ENCODE measurements at places on chromosomes 3 and 15.

DNA sequence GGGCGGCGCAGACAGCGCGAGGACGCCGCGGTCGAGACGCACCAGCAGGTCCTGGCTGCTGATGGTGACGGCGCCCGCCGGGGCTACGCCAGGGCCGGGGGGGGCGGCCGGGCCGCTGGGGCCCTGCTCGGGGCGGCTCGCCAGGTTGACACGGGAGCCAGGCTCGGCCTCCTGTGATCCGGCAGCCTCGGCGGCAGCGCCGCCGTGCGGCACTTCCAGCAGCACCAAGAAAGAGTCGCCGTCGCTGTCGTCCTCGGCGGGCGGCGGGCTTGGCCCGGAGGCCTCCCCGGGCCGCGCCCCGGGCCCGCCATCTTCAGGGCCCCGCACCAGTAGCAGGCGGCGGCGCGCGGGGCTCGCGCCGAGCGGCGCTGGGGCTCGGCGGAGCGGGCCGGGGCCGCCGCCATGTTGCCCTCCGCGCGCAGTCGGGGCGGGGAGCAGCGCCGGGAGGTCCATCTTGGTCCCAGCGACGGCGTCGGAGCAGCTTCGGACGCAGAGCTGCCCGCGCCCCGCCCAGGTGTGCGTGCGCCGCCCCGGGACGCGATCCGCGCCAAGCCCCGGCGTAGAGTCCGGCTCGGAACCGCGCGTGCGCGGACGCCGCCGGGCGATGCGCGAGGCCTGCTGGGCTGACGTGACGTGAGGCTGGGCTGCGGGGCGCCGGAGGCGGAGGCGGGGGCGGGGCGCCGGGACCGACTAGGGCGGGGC lies at the start of gene ZXDC:
ZXDC (minus strand) TSS at position 479 of the 702 bp plus-strand sequence; CDS start at position 453, 26 bp downstream.
- DNase-seq = peak; percentile 97

GRCh38 chr15:96261575-96262034 lies 68.9 kb upstream of the NR2F2 start:
- no peak for DNase-seq

GRCh38 chr15:58475573-58476524 lies 44.1 kb downstream of the LIPC start:
- DNase-seq = peak; percentile 58

DNA sequence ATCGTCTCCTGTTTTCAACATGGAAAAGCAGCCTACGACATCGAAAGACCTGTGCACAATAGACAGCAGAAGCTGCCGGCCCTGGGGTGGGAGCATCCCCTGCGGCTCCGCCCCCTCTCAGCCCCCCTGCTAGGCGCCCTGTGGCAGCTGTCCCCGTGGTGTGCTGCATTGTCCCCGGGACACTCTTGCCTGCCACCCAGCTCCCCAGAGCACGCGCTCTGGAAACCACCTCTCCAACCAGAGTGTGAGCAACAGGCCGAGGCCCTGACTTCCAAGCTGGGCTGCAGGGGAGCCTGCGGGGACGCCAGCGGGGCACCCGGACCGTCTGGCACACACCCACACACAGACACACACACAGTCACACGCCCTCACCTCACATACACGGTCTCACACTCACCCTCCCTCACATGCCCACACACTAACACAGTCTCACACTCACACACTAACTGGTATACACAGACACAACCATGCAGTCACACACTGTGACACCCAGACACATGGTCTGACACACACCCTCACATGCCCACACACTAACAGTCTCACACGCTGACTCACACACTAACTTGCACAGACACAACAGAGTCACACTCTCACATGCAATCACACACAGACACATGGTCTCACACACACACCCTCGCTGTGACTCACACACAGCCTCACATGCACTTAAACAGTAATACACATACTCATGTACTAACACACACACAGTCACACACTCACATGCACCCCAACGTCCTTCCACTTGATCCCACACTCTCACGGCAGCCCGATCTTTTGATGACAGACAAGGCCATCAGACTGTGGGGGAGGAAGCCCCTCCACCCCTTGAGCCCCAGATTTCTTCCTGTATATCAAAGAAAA lies 94.7 kb downstream of the OCA2 start:
- DNase-seq = no peak

DNA sequence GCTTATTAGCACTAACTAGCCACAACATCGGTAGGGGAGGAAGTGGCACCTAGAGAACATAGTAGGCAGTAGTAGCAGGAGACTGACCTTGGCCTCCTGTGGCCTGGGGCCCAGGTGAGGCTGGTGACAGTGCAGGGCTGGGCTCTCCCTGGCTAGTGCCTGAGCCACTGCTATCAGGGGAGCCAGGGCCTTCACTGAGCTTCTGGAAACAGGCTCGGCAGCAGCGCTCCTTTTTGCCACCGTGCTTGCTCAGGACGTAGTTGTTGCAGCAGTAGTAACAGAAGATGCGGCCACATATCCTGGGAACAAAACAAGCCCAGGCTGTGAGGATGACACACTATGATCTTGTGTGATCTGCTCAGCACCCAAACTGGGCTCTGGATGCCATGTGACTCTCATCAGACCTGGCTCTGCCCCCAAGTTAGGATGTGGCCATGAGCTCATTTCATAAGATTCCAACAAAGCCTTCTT lies 15.1 kb downstream of the CXCR6 start:
- no peak for DNase-seq

DNA sequence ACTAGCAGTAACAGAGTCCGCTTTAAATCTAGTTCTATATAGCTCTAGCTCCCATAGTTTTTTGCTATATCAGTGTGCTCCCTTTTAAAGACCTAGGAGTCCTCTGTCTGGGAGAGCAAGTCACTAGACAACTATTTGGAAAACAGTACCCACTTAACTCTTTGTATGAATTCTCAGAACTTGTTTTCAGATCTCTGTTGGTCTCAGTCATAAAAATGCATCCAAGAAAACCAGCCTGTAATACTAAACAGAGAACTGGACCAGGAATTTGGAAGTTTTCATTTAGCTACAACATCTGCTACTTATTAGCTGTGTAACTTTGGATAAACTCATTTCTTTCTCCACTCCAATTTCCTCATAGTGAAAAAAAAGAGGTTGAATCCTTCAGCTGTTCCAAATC lies 56.9 kb upstream of the C3orf49 start:
- DNase-seq = no peak

DNA sequence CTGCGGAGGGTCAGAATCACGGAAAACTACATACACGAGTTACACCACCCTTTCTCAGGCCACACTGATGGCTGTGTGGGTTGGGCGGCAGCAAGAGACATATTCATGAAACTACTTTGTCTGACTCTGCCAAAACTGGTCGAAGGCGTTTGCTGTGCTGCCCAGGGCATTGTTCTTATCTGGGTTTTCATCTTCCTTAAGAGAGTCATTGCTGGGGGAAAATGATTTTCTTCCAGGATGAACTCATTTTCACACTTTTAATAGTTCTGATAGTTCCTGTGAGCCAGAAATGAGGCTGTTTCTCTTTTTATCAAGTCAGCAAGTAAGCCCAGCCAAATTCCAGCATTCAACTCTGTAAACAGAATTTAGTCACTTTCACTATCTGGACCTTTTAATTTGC lies 47.6 kb downstream of the TRIM71 start:
- DNase-seq = no peak

- no peak for DNase-seq
Observed at GRCh38 chr15:94815914-94816313, 584.6 kb downstream of the MCTP2 start.

- DNase-seq = no peak
Observed at GRCh38 chr3:190325923-190326322, 3.7 kb upstream of the CLDN1 start.

DNA sequence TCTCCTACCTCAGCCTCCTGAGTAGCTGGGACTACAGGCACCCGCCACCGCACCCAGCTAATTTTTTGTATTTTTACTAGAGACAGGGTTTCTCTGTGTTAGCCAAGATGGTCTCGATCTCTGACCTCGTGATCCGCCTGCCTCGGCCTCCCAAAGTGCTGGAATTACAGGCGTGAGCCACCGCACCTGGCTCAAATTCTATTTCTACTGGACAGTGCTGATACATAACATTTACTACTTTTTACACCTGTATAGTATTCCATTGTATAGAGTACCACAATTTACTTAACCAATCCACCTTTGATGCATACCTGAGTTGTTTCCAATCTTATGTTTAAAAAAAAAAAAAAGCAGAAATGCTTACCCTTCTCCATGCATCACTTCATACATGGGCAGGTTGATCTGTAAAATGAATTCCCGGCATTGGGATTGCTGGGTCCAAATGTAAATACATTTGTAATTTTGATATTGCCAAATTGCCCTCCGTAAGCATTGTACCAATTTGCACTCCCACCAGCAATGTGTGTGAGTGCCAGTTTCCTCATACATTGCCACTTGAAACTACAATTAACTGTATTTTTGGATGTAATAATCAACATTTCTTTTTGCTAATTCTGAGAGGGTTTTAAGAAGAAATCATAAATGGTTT lies 94.5 kb downstream of the NPTN start:
- DNase-seq = no peak

GRCh38 chr3:73228437-73228836 lies 167.0 kb downstream of the EBLN2 start:
- DNase-seq = no peak

GRCh38 chr3:148750296-148750695 lies 52.6 kb downstream of the AGTR1 start:
- no peak for DNase-seq

- DNase-seq = no peak
Observed at GRCh38 chr15:58525991-58526421, 94.2 kb downstream of the LIPC start.

DNA sequence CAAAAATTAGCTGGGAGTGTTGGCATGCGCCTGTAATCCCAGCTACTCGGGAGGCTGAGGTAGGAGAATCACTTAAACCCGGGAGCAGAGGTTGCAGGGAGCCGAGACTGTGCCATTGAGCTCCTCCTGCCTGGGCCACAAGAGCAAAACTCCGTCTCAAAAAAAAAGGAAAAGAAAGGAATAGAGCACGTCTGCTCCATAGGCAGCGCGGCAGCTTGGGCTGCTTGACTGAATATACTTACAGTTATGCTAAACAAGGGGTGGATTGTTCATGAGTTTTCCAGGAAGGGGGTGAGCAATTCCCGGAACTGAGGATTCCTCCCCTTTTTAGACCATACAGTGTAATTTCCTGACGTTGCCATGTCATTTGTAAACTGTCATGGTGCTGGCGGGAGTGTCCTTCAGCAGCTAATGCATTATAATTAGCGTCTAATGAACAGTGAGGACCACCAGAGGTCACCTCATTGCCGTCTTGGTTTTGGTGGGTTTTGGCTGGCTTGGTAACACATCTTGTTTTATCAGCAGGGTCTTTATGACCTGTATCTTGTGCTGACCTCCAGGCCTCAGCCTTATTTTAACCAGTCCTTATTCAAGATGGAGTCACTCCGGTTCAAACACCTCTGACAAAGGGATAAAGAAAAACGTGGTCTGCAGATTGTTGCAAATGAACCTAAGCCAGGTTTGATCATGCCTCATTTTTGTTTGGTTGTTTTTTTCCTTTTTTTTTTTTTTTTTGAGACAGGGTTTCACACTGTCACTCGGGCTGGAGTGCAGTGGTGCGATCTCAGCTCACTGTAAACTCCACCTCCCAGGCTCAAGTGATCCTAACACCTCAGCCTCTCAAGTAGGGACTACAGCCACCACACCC lies 24.9 kb upstream of the SENP5 start:
- no peak for DNase-seq

GRCh38 chr3:188090620-188091309 lies 63.2 kb upstream of the LPP start:
- DNase-seq = no peak

DNA sequence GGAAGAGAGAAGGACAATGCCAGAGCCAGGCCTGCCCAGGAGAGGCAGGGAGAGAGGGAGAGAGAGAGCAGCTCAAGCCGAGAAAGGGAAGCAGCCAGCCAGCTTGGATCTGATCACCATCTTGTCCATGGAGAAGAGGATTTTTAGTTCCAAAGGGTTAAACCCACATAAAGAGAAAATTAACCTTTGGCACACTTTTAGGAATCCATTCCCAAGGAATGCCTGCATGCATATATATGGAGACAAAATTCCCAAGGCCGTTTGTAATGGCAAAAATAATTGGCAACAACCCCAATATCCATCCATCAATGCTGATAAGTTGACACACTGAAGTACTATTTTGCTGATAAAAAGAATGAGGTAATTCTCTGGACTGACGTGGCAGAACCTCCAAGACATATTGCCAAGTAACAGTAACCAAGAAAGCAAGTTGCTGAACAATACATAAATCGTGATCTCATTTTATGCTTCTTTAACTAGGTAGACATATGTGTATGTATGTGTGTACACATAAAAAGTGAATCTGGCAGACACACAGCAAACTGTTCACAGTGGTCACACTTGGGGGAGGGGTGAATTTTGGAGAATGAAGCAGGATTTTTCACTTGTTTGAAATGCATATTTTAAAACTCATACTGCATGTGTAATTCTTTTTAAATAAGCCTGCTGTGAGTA lies 7.5 kb upstream of the STRA6 start:
- DNase-seq = no peak

- DNase-seq = no peak
Observed at GRCh38 chr3:129595544-129596193, 10.8 kb downstream of the PLXND1 start.

GRCh38 chr3:160126051-160126450 lies 99.2 kb upstream of the C3orf80 start:
- no peak for DNase-seq

DNA sequence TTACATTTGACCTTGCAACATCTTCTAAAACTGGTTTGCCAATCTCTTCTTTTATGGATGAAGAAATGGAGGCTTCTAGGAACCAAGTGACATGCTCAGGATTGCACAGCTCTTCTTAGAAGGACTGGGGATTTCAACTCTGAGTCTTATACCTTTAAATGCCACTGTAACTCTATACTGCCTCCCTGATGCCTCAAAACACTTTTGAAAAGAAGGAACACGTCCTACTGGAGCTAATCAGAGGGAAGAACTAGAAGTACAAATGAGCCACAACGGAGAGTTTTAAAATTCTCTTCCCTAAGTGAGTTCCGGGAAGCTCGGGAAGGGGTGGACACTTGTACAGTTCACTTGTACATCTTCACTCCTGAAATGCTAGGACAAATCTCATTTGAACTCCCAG lies 949 bp upstream of the MITF start:
- no peak for DNase-seq
